NCI-H524 (cell line): ENCODE measurements at places on chromosomes 4 and X.

DNA sequence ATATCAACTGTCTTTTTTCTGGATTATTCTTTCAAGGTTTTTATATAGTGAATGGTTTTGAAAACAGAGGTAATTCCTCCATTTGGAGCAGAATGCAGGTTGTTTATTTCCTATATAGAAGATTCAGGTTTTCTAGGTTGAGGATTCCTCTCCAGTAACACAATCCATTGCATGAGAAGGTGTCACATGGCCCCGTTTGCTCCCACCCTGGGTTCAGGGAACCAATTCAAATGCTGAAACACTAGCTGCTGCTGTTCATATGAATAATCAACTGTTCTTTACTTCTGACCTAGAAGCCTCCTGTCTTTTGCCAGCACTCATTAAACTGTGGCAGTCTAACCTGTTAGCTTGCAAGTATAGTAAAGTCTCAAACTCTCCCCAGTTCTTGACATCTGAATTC lies 1316.9 kb upstream of the TENM3 start:
- DNase-seq = no peak

GRCh38 chr4:6032249-6033244 lies 14.3 kb upstream of the C4orf50 start:
- no peak for DNase-seq

DNA sequence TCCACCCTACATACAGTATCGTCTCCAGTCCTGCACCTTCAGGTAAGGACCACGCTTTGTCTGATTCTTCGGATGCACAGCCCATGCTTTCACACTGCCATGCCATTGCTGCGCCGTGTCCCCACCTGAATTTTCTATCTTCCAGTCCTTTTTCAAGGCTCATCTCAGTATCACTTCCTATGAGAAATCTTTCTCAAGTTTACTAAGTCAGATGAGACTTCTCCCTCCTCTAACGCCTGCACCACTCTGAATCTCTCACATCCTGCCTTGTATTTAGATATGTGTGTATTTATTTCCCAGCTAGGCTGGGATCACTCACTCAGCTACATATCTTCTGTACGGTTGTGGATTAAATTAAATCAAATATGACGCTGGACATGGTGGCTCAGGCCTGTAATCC lies 116.8 kb downstream of the SMIM20 start:
- DNase-seq = no peak

- no peak for DNase-seq
Observed at GRCh38 chrX:125093852-125094251, 225.8 kb upstream of the TEX13C start.

GRCh38 chr4:183100827-183101226 lies 1.8 kb downstream of the WWC2 start:
- no peak for DNase-seq

GRCh38 chr4:30770049-30770549 lies 49.9 kb downstream of the PCDH7 start:
- no peak for DNase-seq

GRCh38 chrX:45771560-45772340 lies 571.1 kb upstream of the DIPK2B start:
- DNase-seq = no peak

DNA sequence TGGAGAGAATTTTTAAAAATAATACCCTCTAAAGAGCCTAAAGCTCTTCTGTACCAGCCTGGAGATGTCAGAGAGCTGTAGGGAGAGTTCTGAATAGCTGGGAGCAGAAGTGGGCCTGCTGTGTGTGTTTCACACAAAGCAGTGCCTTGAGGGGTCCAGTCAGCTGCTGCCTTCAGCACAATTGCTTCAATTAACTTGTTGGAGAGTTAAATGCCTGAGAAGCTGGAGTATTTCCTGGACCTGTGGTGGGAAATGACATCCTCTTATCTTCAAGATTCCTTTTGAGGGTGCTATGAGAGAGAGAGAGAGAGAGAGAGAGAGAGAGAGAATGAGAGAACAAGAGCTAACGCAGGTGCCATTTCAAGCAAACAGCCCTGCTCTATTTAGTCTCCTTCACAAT lies 96.2 kb upstream of the IL1RAPL2 start:
- DNase-seq = no peak

GRCh38 chr4:39341075-39341725 lies 25.0 kb downstream of the RFC1 start:
- DNase-seq = no peak

GRCh38 chrX:79452881-79453280 lies 85.7 kb upstream of the ITM2A start:
- DNase-seq = no peak

DNA sequence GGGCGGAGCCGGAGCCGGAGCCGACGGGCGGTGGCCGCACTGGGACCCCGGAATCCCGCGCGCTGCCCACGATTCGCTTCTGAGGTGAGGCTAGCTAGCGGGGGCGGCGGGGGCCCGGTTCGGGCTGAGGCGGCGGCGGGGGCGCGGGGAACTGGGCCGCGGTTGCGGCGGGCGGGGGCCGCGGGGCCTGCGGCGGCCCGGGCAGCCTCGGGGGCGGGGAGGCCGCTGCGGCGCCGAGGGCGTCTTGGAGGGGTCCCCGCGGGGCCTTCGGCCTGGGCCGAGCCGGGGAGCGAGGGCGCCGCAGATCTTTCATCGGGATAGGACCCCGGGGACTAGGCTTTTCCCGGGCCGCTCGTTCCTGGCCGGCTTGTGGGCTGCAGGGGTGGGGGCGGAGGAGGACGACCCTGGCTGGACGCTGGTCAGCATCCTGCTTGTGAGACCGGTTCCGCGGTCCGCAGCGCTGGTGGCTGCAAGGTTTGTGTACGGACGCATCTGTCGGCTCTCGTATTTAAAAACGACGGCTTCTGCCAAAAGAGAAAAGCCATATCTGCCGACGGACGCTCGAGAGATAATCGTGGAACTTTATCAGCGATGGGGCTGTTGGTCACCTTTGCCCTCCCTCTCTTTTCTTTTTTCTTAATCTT lies 419 bp downstream of the ADD1 start:
- no peak for DNase-seq

DNA sequence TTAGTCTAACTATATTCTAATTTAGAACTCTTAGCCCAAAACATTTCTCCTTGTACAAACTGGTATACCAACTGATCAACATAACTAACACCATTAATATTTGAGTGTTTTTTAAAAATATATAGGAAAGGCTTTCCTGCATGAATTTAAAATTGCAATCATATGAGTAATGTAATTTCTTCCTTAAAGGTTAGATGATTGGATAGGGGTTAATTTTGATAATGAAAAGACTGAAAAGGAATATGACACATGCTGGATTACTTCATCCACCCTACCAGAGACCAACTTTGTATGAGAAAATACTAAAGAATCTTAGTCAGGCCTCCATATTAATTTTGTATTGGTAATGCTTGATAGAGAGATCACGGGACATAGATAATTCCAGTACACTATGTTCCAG lies 25.1 kb upstream of the PLS3 start:
- no peak for DNase-seq

GRCh38 chr4:39732728-39733127 lies 34.8 kb downstream of the UBE2K start:
- DNase-seq = peak; percentile 66

DNA sequence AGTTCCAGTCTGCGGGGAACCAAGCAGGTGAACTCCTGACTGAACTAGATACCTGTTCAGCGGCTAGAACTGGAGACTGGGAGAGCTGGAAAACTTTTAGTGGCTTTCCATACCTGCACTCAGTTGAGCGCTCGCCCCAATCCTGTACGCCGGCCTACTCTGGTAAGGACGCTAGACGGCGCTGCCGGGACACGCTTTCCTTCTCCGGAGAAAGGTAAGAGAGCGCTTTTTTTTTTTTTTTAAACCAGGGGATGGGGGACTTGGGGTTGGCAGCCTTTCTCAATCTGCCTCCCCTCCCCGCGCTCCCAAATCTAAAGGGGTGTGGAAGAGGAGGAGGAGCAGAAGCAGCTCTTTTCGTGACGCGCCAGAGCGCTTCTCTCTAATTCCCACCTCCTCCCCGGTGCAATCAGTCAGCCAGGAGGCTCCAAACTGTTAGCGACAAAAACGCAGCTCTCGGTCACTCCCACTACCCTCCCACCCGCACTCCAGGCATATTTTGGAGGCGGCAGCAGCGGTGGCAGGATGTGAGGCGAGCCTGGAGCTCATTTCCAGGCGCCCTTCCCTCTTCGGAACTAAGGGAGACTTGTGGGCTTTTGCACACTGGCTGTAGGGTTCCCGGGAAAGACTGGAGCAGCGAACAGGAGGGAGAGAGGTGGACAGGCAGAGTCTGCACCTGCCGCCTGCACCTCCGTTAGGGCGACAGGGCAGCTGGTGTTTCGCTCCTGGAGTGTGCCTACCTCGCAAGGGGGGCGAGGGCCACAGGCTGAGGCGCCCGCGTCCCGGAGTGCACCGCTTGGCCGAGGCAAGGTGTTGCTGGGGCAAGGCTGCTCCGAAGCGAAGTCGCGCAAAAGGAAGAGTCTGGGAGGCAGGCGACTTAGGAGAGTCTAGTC lies at the start of gene IL1RAPL2:
TSS of gene IL1RAPL2 (plus strand) at position 409 of the 890 bp plus-strand sequence.
- peak; percentile 64 for DNase-seq

GRCh38 chr4:52028970-52029369 lies 8.8 kb upstream of the LRRC66 start:
- DNase-seq = no peak

- peak; percentile 70 for DNase-seq
Observed at GRCh38 chr4:8120501-8120900, 38.1 kb downstream of the ABLIM2 start.

DNA sequence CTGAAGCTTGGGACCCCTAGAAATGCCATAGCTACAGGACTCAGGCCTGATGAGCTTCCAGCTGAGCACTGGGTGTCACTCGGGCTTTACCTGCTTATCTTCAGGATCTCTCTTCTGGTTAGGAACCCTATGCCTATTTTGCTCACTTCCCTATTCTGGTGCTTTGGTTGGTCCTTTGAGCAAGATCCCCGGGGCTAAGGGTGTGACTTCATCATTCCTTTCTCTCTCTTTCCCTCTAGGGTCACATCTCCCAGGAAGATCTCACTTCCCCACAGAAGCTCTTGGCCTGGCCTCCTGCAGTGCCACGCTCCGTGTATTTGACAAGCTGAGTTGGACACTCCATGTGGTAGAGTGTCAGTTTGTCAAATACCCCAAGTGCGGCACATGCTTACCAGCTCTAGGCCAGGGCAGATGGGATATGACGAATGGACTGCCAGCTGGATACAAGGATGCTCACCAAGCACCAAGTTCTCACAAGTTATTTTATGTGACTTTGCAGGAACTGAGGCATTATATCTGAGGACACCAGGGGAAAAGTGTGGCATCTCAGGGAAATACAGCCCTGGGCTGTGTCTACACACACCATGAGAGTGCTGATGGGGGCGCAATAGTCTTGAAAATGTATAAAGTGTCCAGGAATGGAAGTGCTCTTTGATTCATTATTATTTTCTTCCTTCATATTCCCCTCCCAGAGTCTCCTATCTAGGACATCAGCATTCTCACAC lies 21.1 kb downstream of the VSIG4 start:
- DNase-seq = no peak

GRCh38 chr4:48234575-48234974 lies 35.1 kb downstream of the TEC start:
- no peak for DNase-seq
